Activated naive CD8-positive, alpha-beta T cell treated with anti-CD3 and anti-CD28 coated beads, Interleukin-2, amount 10 ng/mL, durations not matched to agents 7 days and 5 days (primary cell): ENCODE measurements at places on chromosomes 5 and 9.

GRCh38 chr5:72434781-72435437, 72.3 kb downstream of the ZNF366 start:
- DNase-seq = no peak

DNA sequence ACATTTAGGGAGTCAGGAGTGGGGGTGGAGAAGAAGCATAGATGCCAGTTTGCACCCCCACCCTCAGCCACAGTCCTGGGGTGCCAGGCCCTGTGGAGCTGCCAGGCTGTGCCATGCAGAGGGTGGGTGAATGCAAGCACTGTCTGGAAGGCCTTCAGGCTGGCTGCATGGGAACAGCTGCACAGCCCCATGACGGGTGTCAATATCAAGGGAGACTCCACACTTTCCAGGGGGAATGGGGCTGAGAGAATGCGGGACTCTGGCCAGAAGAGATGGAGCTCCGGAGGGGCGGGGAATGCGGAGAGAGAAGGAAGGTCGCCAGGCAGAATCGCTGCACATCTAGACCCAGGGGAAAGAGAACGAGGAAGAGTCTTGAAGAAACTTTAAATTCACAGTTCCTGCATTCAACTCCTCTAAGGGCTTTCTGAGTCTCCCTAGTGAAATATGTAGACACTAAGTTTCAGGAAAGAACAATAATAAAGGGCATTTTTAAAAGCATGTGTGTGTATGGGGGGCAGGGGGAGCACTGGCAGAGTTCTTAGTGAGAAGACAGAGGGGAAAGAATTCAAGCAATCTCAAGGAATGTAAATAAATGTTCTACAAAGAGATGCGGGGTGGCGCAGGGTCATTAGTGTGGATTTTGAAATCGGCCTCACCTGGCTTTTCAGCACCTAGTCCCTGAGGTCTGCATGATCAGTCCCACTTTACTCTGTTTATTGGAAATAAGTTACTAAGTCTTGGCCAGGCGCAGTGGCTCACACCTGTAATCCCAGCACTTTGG, 59.1 kb downstream of the BOD1 start:
- DNase-seq = no peak

GRCh38 chr9:91341258-91341746, 20.4 kb downstream of the AUH start:
- no peak for DNase-seq

GRCh38 chr5:154107756-154108155, 69.0 kb downstream of the MFAP3 start:
- no peak for DNase-seq

GRCh38 chr5:13477118-13477737, 467.3 kb downstream of the DNAH5 start:
- DNase-seq = no peak

- no peak for DNase-seq
Measured at GRCh38 chr9:131257266-131258025, 18.9 kb downstream of the FAM78A start.
